ENCODE measurements at places on chromosomes 6 and 20.

DNA sequence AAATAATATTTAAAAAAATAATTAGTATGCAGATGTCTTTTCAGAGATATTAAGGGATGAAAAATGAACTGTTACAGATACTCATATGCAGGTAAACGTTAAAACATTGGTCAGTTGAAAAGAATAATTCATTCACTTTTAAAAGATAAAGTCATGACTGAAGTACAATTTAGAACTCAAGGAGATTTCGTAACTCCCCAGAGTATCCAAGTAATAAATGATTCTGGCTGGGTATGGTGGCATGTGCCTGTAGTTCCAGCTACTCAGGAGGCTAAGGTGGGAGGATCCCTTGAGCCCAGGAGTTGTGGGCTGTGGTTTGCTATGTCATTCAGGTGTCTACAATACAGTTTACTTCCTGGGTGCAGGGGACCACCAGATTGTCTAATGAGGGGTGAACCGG, 122.3 kb upstream of the TMEM181 start:
- DNase-seq, result no peak

DNA sequence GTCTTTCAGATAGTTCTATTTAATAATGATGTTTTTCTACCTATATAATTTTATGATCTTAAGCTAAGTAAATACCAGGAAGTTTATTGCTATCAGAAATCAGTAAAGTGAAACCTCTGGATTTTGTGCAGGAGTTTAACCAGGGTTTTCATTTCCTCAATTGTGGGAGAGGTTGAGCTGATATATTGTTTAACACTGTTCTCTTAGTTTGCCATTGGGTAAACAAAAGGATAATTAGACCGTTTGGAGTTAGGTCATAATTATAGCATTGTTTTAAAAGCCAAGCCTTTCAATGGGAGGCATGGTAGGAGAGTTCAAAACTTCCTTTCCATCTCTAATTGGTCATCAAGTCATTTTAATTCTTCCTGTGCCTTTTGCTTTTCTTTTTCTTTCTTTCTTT, 58.7 kb downstream of the STXBP5 start:
- DNase-seq, result no peak

GRCh38 chr6:12065321-12066140, 53.4 kb downstream of the HIVEP1 start:
- DNase-seq, result no peak

DNA sequence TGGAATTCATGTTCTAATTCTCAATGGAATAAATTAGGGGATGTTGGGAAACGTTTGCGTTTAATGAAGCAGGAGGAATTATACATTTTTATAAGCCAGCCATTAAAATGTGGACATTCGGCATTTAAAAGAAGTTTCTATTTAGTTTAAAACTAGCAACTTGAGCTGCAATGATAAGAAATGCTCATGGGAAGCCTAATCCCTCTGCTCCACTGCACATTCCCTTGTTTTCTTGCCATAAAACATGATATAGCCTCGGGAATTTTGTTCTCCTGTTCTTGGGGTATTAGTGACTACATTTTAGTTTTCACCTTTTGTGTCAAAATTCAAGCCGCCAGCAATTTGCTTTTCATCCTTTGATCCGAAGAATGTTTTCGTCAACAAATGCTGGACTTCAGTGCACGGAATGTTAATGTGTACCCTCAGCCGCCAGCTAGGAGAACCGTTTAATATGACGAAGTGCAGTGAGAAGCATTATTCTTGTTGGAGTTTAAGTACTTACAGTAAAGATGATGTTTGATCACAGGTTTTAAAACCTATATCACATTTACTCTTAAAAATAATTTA, 137.9 kb downstream of the HIVEP1 start:
- no peak for DNase-seq

DNA sequence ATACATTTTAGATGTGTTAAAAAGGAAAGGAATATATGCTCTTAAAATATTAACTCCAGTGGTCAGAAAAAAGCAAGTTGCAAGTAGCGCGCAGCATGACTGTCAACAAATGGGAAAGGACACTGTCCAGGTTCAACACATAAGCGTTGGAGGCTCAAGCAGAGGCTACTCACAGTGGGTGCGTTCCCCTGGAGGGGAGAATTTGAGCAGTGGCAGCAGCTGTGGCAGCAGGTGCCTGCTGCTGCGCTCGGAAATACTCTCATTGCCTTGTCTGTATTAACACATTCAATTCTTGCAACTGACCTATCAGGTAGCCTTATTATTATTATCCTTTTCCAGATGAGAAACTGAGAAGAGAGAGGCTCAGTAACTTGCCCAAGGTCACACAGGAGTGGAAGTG, 21.9 kb upstream of the CCN6 start:
- no peak for DNase-seq

DNA sequence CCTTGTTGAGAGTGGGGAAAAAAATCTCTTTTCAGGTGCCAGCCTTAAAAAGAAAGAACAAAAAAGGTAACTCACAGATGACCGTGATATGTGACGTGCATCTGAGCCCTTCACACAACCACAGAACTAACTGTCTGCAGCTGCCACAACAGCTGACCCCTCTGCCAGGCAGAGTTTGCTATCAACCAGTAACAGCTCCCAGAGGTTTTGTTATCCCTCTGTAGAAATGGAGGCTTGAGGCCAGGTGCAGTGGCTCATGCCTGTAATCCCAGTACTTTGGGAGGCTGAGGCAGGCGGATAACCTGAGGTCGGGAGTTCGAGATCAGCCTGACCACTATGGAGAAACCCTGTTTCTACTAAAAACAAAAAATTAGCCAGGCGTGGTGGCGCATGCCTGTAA, 42.8 kb downstream of the SLC52A3 start:
- DNase-seq, result peak; percentile 1

DNA sequence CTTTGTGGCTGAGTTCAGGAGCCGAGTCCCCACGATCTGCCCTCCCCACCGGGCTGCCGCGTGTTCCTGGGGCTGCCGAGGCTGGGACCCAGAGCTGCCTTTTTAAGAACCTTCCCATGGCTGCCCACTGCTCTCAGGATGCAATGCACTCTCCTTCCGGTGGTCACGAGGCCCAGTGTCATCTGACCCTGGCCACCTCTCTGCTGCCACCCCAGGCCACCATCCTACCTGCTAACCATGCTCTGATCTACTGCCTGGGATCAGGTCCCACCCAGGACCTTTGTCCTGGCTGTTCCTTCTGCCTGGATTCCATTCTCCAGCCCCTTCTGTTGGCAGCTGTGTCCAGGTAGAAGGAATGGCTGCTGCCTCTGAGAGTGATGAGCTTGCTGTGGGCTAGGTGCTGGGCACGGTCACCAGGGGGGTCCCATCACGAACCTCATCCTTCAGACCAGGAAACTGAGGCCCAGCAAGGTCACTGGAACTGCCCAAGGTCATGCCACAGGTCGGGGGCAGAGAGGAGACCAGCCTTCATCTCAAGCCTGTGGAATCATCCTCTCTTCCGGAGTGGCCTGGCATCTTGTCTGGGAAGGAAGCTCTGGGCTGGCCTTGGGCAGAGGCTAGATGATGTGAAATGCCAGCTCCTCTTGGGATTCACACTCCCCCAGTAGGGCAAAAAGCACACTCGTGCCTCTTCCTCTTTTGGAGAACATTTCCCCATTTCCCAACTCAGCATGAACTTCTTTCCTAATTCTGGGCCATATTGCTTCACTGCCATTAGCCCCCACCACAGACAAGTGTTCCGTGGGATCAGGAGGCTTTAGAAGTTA, 20.5 kb downstream of the PCK1 start:
- DNase-seq, result peak; percentile 51

GRCh38 chr20:15289337-15289736, 951.9 kb upstream of the FLRT3 start:
- DNase-seq, result no peak

Measured in spleen (tissue), 13 donors.